NCI-H2029 treated with DMSO at 0.1 percent for 48 hours (cell line): ENCODE measurements at places on chromosomes 5 and 9.

DNA sequence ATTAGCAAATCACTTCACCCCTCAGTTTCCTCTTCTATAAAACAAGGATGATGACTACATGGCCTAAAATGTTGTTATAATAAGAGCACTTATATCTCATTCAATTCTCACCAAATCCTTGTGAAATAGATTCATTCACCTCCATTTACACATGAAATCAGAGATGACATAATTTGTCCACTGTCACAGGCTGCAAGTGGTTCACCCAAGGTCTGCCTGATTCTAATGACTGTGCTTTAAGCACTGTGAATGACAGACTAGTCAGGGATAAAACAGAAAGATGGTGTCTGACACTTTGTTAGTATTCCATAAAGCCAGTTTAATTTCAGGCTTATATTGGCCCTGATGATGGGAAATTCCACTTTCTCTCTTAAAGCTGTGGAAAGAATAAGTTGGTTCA lies 209.5 kb downstream of the MAPKAP1 start:
- no peak for DNase-seq

- no peak for DNase-seq
Observed at GRCh38 chr9:116238776-116239340, 85.3 kb downstream of the PAPPA start.

DNA sequence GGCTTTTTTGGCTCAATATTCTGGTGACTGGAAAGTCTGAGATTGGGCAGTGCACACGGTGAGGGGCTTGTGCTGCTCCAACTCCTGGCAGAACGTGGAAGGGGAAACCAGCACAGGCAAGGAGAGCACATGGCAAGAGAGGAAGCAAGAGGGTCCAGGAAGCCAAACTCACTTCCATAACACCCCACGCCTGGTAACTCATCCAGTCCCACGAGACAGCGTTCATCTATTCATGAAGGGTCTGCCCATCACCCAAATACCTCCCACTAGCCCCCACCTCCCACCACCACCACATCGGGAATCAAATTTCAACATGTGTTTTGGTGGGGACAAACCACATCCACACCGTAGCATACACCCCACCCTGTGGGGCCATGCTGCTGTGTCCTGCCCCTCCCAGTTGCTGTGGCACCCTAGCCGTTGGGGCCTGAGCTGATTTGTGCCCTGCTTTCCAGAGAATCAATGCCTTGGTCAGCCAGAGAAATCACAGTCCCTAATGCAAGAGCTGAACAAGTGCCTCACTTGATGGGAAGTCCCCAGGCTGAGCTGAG lies 27.3 kb downstream of the PROP1 start:
- no peak for DNase-seq

GRCh38 chr5:140794595-140795258 lies at the start of gene PCDHA2:
TSS of gene PCDHA2 (plus strand) at chr5:140794852.
- DNase-seq: no peak

GRCh38 chr9:133629221-133630110 lies 6.7 kb upstream of the DBH start:
- DNase-seq: no peak

- DNase-seq: no peak
Observed at GRCh38 chr5:4883360-4883759, 256.8 kb upstream of the ADAMTS16 start.

GRCh38 chr9:17600962-17601593 lies 22.2 kb downstream of the SH3GL2 start:
- no peak for DNase-seq

DNA sequence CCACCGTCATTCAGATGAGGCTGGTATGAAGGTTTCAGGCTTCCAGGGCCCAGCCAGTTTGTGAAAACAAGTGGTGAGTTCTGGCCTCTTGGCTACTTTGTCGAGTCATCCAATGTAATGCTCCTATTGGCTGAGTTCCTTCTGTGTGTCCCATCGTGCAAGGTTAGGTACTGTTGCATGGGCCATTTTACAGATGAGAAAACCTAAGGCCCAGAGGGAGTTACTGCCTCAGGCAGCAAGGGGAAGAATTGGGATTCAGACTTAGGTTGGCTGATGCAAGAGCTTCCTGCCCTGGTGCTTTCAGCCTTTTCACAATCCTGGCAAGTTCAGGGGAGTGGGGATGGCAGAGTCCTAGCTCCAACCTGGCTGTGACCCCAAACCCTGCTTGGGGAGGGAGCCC lies 17.4 kb upstream of the PITX1 start:
- DNase-seq: no peak

- DNase-seq: no peak
Observed at GRCh38 chr5:82298668-82299067, 20.5 kb upstream of the RPS23 start.

DNA sequence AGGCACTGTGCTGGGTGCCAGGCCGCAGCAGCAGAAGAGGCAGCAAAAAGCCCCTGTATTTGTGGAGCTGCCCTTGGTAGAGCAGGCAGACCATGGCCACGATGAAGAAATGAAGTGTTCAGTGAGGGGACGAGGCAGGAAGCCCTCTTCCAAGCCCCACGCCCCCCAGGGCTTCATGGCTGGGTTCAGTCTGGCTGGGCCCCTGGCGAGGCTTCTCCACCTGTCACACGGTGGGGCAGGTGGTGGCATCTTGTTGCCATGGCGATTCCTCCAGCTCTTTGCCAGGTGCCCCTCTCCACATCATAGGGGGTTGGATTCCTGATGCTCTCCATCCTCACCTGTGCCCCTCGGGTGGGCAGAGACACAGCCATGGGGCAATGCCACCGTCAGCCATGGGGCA lies 21.5 kb downstream of the ADGRD2 start:
- DNase-seq: no peak

DNA sequence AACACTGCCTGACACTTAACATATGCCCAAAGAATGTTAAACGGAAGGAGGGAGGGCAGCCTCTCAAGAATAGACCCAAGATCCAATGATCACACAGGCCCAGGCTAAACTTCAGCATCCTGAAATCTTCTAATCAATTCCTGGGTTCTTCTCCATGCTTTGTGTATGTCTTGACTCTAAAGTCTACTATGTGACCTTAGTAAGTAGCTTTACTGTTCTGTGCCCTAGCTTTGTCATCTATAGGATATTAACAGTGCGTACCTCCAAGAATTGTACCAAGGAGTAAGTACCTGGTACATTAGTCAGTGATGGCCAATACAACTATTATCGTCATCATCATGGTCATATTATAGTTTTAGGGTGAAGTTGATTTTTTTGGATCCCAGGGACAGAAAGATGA lies 96.6 kb downstream of the SGCD start:
- DNase-seq: no peak

DNA sequence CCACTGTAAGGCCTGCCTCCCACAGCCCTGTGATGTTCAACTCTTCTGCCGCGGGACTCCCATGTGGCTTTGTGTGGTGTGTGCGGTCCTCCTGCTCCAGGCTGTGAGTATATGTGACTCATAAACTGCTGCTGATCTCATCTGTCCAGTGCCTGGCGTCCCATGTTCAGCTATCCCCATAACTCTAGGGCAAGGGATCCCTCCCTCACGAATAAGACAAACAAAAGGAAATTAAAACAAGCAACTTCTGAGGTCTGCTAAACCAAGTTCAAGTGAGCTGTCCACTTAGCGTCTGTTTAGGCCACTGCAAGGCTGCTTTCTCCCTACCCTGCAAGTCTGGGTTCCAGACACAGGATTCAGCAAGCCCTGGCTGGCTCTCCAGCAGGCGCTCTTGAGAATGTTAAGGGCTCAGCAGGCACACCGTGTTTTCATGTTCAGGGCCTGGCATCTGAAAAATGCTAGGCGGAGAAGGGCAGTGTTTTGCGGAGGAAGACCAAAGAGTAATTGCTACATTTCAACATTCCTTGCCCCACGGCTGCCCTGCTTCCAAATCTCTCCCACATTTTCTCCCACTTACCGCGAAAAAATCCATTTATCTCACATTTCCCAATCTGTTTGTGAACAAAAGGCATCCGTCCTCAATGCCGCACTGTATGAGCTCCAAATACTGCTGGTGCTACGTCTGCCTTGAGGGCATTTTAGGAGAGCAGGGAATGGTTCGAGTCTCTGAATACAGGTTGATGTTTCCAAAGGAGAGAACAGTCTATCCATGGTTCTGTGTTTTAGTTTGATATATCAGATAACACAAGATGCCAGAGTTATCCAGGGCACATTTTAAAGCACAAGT lies 280.2 kb downstream of the SEMA5A start:
- DNase-seq: no peak

GRCh38 chr5:39892708-39893107 lies 467.9 kb upstream of the DAB2 start:
- DNase-seq: no peak

GRCh38 chr5:87022415-87022814 lies 245.3 kb upstream of the RASA1 start:
- DNase-seq: no peak

DNA sequence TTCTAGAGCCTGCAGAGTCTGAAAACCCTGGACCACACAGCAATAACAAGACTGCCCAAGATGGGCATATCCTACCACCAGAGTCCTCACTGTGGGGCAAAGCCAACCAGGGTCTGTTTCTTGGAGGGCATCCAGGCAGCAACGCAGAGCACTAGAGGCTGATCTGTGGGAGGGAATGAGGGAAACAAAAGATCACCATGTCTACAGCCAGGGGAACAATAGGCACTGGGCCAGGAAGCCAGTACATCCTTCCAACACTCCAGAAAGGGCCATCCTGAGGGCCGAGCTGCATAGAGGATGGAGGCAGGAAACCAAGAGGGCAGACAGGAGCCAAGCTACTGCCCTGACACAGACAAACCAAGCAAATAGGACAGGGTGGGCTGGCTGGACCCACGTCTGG lies 416.1 kb upstream of the IRX4 start:
- DNase-seq: peak; percentile 49

GRCh38 chr5:128757196-128757959 lies 207.9 kb upstream of the SLC27A6 start:
- DNase-seq: no peak

DNA sequence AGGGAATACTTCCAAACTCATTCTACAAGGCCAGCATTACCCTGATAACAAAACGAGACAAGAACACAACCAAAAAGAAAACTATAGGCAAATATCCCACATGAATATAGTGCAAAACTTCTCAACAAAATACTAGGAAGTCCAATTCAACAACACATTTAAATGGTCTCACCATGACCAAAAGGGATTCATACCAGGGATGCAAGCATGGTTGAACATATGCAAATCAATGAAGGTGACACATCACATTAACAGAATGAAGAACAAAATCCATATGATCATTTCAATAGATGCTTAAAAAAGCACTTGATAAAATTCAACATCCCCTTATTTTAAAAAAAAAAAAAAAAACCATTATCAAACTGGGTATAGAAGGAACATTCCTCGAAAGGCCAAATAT lies 186.0 kb downstream of the DTWD2 start:
- no peak for DNase-seq

DNA sequence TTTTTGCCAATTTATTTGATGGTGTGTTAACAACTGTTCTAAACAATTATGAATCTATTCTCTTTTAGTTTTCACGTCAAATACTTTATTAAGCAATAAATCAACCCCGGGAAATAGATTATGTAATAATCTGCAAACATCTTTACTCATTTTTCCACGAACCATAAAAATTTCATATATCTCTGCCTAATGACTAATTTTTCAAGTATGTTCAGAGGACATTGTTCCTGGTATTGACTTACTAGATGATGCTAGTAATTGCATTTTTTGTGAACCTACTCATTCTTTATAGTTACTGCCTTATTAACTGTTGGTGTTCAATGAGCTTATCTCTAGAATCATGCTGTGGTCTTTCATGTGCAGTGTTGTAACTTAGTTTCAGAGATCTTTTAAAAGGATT lies 41.0 kb upstream of the FBN2 start:
- DNase-seq: no peak

GRCh38 chr5:74648835-74649293 lies 8.3 kb upstream of the ENC1 start:
- DNase-seq: peak; percentile 73

- no peak for DNase-seq
Observed at GRCh38 chr9:6965566-6965965, 207.8 kb downstream of the KDM4C start.

GRCh38 chr5:83724935-83725334 lies 4.3 kb upstream of the HAPLN1 start:
- DNase-seq: no peak

GRCh38 chr5:63919763-63920478 lies 42.3 kb downstream of the HTR1A start:
- no peak for DNase-seq

DNA sequence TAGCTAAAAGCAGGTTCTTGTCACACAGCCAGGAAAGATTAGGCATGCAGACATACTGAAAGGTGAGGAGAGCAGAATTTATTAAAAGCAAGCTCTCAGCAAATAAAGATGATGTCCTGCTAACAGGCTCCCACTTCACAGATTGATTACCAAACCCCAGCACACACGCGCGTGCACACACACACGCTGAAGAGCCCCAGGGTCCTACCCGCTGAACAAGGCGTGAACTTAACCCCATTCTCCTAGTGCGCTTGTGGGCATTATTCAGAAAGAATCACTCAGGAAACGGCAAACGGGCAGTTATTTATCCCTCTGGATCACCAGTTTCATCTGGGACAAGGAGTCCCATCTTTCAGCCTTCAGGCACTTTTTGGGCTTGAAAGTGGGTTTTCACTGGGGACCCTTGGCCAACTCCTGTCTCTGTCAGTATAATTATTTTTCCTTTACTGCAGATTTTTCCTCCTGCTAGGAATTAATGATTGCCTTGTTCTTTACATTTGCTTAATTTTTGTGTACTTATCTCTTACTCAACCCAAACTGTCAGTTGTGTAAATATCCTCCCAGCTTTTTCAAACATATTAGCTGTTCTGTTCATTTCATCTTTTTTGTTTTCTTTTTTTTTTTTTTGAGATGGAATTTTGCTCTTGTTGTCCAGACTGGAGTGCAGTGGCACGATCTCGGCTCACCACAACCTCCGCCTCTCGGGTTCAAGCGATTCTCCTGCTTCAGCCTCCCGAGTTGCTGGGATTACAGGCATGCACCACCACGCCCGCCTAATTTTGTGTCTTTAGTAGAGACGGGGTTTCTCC lies 92.6 kb downstream of the RIC1 start:
- DNase-seq: no peak

DNA sequence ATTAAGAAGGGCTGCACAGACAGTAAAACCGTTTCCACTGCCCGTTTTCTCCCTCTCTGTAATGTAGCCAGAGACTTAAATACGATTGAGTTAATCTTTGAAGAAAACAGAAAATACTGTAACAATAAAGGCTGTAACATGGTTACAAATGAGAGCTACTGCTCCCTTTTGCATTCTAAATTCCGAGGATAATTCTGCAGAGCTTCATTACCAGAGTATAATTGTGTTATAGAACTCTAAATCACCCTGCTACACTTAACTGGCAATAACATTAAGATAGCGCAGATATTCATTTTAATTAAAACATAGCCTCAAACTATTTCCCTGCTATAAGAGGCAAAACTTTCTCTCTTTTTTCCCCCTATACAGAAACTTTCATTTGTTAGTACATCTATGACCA lies 283.7 kb upstream of the BRINP1 start:
- DNase-seq: no peak

GRCh38 chr9:76654575-76654974 lies 109.7 kb upstream of the PCA3 start:
- DNase-seq: no peak

GRCh38 chr5:134005417-134006061 lies 764 bp upstream of the VDAC1 start:
- no peak for DNase-seq
